H1 (cell line): ENCODE measurements at places on chromosomes 5 and 9. TPM values are rescaled to one million over a fixed set of nuclear protein-coding genes. Genes with fewer than 3 reads are reported as not detected.

Gene NFIB
- total RNA-seq: 11.6 and 13.1 TPM in 2 replicates

Gene PCA3
- not detected in 2 replicates for total RNA-seq

Gene DOCK2
- 5.7 and 8.5 TPM in 2 replicates for total RNA-seq

Gene TSLP
- total RNA-seq: 1.3 and 1.9 TPM in 2 replicates

Gene CCDC69
- 10.8 and 11.5 TPM in 2 replicates for total RNA-seq

Gene LRRC14B
- total RNA-seq: not detected in 2 replicates

Gene SOHLH1
- total RNA-seq: not detected in 2 replicates

Gene LPAR1
- 3.4 and 3.8 TPM in 2 replicates for total RNA-seq

Gene PCDHA12
- 9.3 and 10.6 TPM in 2 replicates for total RNA-seq
